ENCODE measurements at places on chromosomes 1 and 21.

GRCh38 chr1:225651376-225651871, 1.5 kb downstream of the ENAH start:
- DNase-seq: no peak

- DNase-seq: no peak
These were observed 42.3 kb downstream of the COL24A1 start for GRCh38 chr1:86114236-86114635.

DNA sequence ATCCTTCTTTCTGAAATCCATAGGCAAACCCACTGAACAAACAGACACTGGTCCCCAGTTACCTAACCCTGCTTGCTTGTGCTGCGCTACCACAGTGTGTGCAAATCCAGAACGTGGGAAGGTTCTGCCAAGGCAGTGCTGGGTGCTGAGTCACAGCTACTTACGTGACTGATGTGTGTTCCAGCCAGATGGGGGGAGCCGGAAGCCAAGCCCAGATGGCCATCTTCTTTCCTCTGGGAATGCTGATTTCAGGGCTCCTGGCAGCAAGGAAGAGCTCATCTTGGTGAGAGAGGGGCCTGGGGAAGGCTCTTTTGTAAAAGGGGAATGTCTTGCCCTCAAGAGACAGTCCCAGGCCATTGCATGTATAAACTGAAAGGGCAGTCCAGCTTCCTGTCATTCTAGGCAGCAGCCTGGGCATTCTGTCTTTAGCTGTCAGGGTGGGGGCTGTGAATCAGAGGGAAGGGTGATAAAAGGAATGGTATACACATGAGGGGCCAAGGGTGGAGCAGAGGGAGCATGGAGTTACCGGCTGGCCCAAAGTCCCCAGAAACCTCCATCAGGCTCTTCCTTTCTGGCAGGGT, 54.1 kb downstream of the CD46 start:
- no peak for DNase-seq

GRCh38 chr21:26060335-26061115, 110.0 kb downstream of the APP start:
- no peak for DNase-seq

GRCh38 chr1:28640766-28641165, 2.1 kb downstream of the TAF12 start:
- DNase-seq: peak; percentile 38

- DNase-seq: peak; percentile 53
These were observed 233.4 kb upstream of the FGGY start for GRCh38 chr1:59063501-59063900.

DNA sequence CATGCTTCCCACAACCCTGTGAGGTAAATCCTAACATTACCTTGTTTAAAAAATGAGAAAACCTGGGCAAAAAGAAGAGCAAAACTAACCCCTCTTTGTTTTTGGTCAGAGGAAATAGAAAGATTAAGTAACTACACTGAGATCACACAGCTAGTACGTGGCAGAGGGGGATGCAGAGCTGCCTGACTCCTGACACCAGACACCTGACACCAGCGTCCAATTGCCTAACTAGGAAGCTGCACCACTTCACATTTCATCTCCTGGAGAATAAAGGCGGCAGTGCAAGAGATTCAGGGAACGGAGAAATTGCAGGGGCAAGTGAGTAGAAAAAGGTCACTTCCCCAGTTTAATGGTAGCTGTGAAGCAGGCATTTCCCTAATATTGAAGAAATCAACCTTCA, 229.3 kb upstream of the PTBP2 start:
- DNase-seq: no peak

- no peak for DNase-seq
These were observed 155.5 kb downstream of the OMA1 start for GRCh38 chr1:58391056-58391455.

DNA sequence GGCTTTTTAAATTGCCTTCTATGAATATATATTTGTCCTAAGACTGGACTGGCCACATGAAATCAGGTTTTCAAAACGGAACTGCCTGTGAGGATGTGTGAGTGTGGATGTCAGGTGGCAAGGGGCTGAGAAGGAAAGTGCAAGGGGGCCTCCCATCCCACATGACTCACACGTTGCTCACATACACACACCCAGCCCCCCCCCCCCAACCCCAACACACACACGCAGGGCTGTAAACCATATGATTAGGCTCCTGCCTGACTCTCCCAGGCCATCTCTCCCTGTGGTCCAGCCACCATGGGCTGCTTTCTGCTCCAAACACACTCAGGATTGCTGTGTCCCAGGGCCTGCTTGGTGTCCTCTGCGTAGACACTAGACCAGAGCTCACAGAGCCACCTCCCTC, 22.4 kb downstream of the DEGS1 start:
- DNase-seq: peak; percentile 55

GRCh38 chr1:119320100-119320499, 48.5 kb upstream of the HAO2 start:
- no peak for DNase-seq

DNA sequence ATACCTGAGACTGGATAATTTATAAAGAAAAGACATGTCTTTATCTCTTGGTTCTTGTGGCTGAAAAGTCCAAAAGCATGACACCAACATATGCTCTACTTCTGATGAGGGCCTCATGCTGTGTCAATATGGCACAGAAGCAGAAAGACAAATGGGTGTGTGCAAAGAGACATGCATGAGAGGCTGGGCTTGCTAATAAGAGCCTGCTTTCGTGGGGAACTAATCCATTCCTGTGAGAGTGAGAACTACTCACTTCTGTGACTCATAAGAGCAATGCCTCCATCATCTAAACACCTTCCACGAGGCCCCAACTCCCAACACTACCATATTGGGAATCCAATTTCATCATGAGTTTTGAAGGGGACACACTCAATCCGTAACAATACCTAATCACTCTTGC, 340.0 kb upstream of the DUSP10 start:
- DNase-seq: no peak

DNA sequence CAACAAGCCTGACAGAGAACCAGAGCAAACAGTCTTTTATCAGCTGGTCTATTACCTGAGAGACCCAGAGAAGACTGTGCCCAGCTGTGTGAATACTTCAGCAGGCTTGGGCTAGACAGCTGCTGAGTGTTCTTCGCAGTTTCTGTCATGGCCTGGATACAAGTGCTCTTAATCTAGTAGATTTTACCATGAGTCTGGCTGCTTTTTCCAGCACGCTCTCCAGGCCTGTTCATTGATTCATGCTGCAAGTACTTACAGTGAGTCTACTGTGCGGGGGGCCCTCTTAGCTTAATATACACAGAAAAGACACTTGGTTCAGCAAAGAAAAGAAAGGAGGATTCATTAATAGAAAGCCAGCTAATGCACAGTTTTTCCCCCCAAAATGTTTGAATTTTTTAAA, 48.5 kb downstream of the RGS7 start:
- DNase-seq: no peak

- DNase-seq: no peak
These were observed 46.1 kb downstream of the ACKR1 start for GRCh38 chr1:159250638-159251216.

- DNase-seq: no peak
These were observed 4.9 kb downstream of the TRIM17 start for GRCh38 chr1:228411548-228412430.

DNA sequence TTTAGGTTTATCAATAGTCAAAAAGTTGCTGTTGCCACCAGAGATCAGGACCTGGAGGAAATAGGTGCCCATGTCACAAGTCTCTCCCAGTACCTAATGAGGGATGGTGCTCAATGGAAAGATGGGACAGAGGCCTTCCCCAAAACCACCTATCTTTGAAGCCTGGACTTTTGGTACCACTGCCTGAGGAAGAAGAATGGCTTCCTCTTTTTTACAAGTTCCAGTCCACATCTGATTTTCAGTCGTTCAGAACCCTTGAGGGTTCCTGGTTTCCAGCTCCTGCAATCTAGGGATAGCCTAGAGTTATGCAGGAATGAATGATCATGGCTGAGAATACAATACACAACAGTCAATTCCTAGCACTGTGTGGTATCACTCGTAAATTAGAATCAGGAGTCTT, 5.7 kb downstream of the CATSPERE start:
- DNase-seq: no peak

- DNase-seq: no peak
These were observed 27.3 kb upstream of the LSS start for GRCh38 chr21:46255758-46256337.

DNA sequence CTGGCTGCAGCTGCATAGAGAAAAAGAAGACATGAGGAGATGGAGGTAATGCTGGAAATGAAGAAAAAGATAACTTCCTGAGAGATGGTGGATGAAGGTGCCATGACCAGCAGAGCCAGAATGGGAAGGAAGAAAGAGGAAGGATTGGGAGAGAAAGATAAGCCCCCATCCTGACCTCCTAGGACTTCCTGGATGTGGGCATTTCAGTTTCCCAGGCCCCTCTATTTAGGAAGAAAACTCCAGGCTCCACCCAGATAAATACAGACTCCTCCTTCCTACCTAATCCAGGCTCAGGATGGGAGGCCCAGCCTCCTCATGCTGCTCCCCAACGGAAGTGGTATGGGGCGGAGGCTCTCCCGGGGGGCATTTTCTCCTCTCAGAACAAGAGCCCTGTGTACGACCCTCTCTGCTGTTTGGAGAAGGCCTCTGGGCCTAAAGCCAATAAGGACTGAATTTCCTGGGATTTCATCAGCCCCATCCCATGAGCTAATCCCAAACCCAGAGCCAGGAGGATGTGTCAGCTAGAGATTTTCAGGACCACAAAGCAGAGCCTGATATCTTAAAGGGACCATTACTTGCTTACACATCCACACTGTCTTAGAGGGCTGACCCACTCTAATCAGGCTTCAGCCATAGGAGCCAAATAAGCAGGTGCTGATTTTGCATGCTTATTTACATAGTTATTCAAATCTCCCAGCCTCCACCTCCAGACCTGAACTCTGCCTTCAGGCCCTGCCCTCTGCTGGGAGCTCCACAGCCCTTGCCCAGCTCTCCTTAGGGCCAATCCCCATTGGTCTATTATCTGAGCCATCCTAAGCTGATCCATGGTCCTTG, 5.1 kb upstream of the ARHGEF2 start:
- DNase-seq: no peak

- no peak for DNase-seq
These were observed 4.9 kb downstream of the OLIG2 start for GRCh38 chr21:33030633-33031032.

GRCh38 chr1:98053471-98054366, 132.9 kb upstream of the DPYD start:
- DNase-seq: peak; percentile 57

DNA sequence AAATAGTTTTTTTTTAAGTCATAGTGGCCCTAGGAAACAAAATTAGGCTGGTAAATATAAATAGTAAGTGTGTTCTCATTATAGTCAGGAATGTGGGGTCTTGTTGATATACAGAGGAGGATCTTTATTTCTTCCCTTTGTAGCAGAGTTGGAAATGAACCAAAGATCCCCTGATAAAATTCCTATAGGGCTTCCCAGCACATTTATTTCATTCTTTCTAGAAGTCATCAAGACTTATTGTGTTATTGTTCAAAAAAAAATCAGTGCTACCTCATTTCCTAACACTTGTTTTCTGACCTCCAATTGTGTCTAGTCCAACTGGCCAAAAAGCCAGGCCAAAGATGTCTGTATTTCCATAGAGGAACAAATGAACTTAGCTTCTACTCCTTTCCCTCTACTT, 7.6 kb upstream of the PLEKHO1 start:
- no peak for DNase-seq
